ENCODE measurements at places on chromosomes 7 and 10.
A peak's percentile ranks its signal among the peaks of the same experiment; 100 is the strongest.

GRCh38 chr7:103929901-103930311 lies 59.6 kb downstream of the RELN start:
- no peak for DNase-seq

GRCh38 chr7:135169141-135169963 lies 1.2 kb downstream of the CYREN start:
- DNase-seq: no peak

DNA sequence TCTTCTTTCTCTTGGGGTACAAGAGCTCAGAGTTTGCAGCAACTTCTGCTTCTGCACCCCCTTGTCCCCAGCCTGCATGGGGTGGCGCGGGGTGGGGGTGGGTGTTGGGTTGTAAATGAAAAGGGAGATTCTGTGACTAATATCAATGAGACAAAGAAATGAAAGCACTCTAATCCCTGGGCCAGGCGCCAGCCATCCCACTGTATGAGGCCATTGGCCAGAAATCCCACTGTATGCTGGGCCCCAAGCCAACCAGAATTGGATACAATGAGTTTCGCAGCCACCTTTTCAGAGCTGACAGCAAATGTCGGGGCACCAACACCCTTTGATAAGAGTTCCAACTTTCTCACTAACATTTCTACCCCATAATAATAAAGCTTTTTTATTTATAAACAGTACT lies 10.9 kb upstream of the PTN start:
- no peak for DNase-seq

GRCh38 chr7:16978358-16979244 lies 96.8 kb upstream of the AGR3 start:
- no peak for DNase-seq

DNA sequence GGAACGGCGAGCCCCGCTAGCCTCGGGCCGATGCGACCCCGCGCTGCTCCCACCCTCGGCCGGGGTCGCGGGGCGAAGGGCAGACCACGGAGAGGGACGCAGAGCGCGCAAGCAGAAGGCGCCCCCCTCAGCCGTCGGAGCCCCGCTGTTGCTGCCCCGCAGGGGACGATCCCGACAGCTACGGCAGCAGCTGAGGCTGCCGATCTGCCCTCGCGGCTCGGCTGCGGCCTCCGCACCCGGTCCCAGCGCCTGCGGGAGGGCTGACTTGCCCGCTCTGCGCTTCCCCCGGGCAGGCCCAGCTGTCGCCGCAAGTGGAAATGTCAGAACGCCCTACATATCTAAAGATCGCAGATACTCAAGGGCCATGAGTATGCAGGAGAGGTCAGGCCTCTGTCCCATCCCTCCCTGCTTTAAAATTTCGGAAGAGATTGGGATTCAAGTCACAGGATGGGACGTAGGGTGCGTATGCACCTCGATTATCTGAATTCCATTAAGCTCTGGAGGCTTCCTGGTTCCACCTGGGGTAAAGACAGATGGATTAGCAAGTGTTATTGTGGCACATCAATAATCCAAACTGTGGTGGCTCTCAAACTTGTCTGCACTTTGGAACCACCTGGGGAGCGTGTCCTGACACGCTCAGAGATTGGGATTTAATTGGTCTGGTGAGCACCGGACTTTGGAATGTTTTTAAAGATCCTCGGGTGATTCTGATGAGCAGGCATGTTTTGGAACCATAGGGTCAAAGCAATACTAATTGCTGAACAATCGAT lies at the start of gene CRPPA:
TSS of gene CRPPA (minus strand) at position 206 of the 770 bp plus-strand sequence. CDS start 216 bp downstream, outside the sequence.
- DNase-seq: peak; percentile 28

DNA sequence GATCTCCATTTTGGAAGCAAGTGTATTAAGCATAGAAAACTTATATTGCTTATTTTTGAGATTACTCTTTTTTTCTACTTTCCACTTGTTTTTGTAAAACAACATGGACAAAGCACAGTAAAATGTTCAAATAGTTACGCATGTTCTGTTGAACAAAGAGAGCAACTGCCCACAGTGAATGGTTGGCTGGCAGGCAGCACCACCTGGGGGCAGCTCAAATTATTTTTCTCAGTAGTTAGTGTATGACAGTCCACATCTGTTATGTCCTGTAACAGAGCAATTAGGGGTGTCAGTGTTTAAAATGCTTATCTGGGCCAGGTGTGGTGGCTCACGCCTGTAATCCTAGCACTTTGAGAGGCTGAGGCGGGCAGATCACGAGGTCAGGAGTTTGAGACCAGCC lies 46.1 kb upstream of the CACUL1 start:
- no peak for DNase-seq

DNA sequence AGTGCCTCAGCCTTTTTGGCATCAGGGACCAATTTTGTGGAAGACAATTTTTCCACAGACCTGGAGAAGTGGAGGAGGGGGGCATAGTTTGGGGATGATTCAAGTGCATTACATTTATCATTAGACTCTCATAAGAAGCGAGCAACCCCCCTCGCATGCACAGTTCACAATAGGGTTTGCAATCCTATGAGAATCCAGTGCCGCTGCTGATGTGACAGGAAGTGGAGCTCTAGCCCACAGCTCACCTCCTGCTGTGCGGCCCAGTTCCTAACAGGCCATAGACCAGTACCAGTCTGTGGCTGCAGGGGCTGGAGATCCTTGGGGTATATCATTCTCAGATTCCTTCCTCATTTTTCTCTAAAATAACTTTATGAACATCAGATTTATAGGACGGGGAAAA lies 50.8 kb downstream of the ATAD1 start:
- DNase-seq: no peak

DNA sequence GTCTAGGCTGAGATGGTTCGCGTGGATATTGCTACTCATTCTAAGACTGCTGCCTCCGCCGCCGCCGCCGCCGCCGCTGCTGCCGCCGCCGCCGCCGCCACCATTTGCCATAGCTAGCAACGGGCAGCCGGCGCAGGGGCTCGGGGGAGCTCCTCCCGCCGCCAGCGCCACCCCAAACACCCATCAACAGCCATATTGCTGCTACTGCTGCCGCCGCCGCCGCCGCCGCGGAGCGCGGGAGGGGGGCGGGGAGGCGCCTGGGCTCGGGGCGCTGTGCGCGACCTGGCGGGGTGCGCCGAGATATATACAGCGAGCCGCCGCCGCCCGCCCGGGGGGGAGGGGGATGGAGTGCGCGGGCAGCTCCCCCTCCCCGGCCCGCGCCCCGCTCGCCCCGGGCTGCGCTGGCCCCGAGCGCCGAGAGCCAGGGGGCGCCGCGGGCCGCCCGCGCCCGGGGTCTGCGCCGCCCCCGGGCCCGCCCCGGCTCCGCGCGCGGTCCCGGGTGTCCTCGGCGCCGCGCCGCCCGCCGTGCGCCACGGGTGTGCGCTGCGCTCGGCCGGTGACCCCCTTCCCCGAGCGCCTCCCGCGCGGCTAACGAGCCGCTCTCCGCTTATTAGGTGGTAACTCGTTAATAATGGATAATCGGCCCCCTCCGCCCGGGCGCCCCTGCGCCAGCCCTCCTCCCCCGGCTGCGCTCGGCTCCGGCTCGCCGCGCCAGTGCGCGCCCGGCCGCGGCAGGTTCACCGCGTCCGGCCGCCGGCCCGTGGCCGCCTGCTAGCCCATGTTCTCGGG lies at the start of gene KCNMA1:
TSS of gene KCNMA1 (minus strand) at position 277 of the 789 bp plus-strand sequence.
- peak; percentile 28 for DNase-seq

DNA sequence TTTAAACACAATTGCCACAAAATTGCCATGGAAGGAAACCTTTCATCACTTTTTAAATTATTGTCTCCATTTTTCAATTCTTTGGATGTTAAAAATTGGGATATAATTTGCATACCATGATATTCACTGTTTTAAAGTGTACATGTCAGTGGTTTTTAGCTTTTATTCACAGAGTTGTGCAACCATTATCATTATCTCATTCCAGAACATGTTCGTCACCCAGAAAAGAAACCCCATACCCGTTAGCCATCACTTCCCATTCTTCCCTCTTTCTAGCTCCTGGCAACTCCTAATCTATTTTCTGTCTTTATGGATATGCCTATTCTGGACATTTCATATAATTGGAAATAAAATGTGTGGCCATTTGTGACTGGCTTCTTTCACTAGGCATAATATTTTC lies 260.3 kb upstream of the FERD3L start:
- no peak for DNase-seq

- DNase-seq: no peak
Measured at GRCh38 chr7:49643321-49643720, 130.1 kb upstream of the VWC2 start.

DNA sequence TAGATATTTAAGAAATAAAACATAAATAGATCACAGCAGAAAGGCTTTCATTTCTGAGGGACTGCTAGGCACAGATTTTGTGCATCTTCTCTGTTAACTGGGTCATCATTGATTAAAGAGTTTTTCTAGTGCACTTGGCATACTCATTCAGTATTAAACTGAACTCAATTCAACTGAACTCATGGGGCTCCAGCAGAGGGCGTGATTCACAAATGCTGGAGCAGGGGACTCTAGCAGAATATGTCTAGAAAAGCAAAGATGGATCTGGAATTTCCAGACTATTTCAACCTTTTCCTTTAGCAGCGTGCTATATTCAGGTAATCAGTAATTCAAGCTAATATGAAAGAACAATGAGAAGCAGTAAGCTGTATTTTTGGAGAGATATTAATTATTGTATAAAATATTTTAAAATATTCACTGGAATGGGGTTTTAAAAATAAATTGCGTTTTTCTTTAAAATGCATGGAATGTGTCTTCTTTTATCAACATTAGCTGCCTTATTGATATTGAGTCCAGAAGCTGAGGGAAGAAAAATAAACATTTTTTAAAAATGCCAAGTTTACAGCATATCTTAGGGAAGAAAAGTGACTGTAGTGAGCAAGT lies 296.8 kb upstream of the CACNA2D1 start:
- peak; percentile 37 for DNase-seq

GRCh38 chr10:80471715-80472233 lies 17.7 kb downstream of the TSPAN14 start:
- DNase-seq: no peak

GRCh38 chr10:117342641-117343040 lies 32.6 kb downstream of the PDZD8 start:
- DNase-seq: no peak

DNA sequence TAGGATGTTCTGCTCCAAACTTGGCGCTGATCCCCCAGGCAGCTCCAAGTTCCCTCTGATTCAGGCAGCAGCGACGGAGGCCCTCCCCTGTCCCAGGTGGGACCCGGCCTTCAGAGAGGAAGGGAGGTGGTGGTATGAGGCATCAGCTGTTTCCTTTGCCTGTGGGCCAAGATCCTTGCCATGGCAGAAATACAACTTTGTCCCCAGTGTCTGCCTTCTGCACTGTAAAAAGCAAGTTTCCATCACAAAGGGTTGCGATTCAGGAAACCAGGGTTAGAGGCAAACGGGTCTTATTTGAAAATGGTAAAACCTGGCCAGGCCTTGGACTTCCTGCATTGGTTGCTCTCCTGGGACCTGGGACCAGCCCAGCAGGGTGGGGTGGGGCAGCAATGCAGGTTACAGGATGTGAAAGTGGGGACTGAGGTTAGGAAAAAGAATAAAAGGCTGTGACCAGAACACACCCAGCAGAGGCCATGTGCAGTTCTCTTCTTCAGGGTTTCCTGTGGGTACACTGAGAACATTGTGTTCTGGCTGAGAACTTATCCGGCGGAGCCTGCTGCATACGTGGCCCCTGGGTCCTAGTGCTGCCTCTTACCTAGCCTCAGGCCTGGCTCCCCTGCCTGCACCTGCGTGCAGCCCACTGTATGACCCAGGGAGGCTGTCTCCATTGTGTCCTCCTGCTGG lies 25.1 kb upstream of the DDIT4 start:
- DNase-seq: no peak

- DNase-seq: no peak
Measured at GRCh38 chr7:151725844-151726651, 150.9 kb downstream of the PRKAG2 start.

DNA sequence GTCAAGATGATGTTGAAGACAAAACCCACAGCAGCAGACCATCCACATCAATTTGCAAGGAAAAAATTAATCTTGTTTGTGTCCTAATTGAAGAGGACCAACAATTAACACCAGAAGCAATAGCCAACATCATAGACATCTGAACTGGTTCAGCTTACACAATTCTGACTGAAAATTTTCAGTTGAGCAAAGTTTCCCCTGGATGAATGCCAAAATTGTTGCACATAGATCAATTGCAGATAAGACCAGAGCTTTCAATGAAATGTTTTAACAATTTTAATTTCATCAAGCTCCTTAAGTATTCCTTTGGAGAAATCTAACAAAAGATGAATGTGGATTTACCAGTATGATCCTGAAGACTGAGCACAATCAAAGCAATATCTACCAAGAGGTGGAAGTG lies 168.6 kb downstream of the CTNNA3 start:
- no peak for DNase-seq

GRCh38 chr10:78415111-78415510 lies 381.4 kb downstream of the RPS24 start:
- no peak for DNase-seq

DNA sequence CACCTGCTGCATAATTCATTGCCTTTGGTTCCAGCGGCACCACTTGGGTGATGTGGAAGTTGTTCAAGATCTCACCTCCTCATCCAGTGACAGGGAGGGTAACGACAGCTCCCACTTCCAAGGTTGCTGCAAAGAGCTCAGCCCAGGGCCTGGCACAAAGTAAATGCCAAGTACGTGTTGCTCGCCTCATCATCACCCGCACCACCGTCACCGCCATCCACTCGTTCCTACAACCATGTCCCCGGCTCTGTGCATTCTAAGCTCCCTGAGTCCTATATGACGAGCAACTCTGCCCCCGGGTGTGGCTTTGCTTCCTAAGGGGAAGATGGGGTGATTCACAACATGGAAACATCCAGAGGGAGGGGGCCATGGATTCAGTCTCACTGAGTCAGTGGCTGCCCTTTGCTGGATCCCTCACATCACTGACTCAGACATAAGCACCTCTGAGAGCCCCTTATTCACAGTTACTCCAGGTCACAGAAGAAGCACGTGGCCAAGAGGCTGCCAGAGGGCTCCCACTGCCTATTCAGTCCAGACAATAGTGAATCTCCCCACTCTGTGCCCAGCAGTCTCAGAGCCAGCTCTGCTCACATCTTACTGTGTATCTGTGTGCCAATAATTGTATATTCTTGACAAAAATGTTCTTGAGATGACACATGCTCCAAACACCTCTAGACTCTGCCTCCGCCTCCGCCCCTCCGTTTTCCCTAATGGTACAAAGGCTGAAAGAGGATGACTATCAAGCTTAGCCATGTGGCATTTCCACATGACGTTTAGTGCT lies 159.1 kb downstream of the GFRA1 start:
- DNase-seq: no peak

DNA sequence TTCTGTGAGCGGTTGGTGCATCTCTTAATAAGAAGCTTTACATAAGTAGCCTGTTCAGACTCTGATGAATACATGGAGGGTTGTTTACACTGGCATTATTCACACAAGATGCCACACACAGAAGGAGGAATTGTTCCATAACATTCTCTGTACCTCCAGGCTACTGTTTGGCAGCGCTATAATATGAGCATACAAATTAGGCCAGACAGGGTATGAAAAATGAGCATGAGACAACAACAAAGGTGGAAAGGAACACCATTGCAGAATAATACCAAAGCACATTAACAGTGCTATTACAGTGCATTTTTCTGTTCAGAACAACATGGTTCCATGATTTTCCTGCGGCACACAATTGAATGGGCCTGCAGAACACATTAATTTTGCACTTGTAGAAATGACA lies 417.2 kb upstream of the C7orf33 start:
- DNase-seq: no peak
